ENCODE measurements at places on chromosomes 6 and 20.

GRCh38 chr20:38141204-38141888 is 23.7 kb downstream of the TGM2 start:
- DNase-seq: no peak

GRCh38 chr6:11050731-11051130 is 6.6 kb upstream of the ELOVL2 start:
- DNase-seq: no peak

DNA sequence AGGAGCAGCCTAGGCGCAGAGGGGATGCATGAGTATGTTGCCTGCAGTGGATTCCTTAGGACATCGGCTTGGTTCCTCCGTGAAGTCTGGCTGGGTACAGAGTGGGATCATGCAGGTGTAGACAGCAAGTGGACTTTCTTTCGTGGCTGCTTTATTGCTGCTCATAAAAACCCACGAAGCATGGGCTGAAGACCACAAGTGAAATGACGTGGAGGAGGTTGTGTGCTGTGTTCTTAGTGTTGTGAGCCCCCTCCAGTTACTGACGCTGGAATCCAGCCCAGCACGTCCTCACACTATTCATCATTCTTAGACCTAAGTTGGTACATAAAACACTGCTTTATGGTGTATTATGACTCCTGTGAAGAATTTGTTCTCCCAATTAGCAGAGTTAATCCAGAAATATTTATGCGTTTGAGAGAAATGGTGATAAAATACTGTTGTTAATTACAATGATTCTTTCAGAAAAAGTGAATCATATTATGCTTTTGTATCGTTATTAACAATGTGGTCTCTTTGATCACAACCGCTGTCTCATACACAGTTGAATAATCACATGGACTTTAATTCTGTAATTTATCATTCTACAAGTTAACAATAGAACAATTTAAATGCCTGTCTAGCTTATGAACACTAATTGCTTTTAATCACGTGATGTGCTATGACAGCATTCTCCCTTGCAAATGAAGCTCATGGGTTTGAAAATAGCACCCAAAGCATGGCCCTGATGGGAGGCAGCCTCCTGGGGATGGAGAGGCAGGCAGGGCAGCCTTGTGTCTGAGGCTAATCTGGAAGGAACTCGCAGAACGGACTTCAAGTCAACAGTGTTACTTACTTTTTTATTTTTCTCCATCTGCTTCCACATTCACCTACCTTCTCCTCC is 233.9 kb upstream of the SYNDIG1 start:
- DNase-seq: no peak

DNA sequence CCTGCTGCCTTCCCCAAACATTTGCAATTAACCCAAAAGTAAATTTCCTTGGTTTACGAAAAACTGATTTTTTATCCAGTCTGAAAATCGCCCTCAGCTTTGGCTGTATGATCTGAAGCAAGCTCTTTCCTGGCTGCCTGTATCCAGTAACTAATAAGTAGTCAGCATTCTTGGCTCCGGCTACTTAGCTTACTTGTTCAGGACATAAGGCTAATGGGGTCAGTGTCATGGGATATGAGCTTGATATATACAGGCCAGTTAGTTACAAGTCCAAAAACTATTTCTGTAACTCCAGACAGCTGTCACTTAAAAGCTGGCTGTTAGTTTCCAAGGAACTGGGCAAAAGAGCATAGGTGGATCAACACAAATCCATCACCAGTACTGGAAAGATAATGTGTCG is 56.2 kb downstream of the KHDC1L start:
- no peak for DNase-seq

- DNase-seq: no peak
Observed at GRCh38 chr20:22904386-22904785, 130.7 kb upstream of the SSTR4 start.

- no peak for DNase-seq
Observed at GRCh38 chr6:157614026-157614568, 208.9 kb upstream of the SNX9 start.

- DNase-seq: no peak
Observed at GRCh38 chr20:3716195-3716834, 3.9 kb upstream of the SIGLEC1 start.

- DNase-seq: no peak
Observed at GRCh38 chr20:34964486-34964885, 8.8 kb downstream of the MYH7B start.

DNA sequence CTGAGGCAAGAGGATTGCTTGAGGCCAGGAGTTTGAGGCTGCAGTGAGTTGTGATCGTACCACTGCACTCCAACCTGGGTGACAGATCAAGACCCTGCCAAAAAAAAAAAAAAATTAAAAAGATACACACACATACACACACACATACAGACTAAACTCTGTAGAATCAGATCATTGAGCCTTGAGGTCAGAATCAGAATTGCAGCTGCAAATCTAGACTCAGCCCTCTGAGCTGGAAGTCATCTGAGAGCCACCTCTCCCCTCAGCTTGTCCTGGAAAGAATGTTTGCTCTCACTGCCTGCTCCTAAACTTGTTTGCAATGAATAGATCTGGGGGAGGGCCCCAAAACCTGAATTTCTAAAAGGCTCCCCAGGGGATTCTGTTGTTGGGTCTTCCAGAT is 41.4 kb upstream of the ANGPT4 start:
- no peak for DNase-seq

- no peak for DNase-seq
Observed at GRCh38 chr6:83609248-83609647, 96.9 kb downstream of the PRSS35 start.

DNA sequence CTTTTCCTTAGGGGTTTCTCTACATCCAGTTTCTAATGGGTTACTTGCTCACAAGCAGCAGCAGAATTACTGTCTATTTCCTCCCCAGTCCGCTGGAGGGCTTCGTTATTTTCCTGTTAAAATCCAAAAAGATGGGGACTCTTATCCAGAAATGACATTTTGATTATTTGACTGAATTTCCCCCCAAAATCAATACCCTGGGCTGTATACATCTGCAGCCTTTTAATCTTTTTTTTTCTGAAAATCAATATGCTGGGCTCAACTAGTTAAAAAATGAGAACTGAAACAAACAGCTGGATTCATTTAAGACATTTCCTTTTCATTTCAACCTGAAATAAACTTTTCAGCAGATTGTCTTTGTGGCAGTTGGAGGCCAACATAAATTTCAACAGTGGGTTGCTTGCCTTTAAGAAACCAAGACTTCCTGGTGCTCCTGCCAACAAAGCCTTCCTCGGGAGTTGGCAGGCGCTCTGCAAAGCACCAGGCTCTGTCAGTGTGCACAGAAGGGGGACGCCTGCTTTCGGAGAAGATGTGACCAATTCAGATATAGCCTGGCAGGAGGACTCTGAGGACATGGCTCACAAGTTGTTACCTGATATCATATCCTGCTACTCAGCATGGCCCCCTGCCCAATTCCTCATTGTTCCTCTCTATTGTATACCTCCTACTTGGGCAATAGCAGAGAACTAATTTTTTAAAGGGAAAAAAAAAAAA is 204.7 kb upstream of the ARG1 start:
- no peak for DNase-seq

- DNase-seq: no peak
Observed at GRCh38 chr6:79215213-79215824, 19.2 kb downstream of the HMGN3 start.

- DNase-seq: no peak
Observed at GRCh38 chr6:82511546-82511945, 147.9 kb downstream of the TPBG start.

DNA sequence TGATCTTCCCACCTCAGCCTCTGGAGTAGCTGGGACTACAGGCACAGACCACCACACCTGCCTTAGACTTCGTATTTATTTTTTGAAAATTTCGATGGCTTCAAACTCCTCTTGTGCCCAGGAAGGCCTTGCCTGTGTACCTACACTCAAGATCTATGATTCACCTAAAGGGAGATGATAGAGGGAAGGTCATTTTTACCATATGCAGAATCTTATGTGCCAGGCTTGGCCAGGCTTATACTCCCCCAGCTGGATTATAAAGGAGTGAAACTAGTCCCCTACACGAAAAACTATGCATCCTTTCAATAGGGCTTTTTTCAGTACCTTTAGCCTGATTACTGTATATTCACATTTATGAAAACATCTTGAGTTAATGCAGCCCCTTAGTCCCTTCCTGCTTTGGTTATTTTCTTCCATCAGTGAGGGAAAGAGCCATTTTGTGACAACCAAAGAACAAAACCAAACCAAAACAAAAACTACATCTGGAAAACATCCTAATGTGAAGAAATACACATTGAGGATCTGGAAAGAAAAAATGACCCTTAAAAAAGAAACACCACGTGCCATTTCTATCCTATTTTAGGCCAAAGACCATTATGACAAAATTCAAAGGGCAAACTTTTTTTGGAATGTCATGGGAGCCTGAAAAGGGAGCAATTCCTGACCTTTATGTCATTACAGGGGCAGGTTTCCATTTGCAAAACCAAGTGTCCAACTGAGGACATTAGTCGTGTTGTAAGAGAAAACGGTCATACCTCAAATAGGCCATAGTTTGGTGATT is 34.7 kb downstream of the RIPOR2 start:
- DNase-seq: no peak

DNA sequence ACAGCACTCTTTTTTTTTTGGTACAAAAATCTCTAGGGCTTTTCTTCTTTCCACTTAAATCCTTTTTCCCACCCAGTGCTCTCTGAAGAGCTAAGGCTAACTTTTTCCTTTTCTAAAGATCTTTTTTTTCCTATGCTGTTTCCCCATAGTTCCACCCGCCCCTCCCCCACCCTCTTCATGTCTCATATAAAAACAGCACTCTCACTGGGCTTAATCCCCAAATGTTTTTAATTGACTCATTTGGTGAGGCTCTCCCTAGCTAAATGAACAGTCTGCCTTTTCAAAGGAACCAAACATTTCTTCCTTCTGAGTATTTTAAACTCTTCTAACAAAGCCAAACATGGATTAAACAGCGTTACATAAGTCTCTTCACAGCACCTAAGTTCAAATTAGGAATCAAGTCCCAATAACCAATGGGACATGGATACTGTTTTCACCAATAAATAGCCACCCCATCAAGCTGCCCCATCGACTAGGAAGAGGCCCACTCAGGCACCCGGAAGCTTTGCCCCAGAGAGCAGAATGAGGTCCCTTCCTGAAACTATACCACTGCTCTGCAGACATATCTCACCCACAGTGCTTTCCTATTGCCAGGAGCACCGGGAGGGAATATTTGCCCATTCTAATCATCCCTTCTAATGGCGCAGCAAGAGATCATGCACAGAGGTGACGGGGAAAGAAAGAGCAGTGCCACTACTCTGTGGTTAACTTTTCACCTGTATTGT is 63.7 kb downstream of the ATXN1 start:
- no peak for DNase-seq

- no peak for DNase-seq
Observed at GRCh38 chr6:44470746-44471145, 83.2 kb downstream of the CDC5L start.

GRCh38 chr6:4358414-4359107 is 223.2 kb upstream of the ECI2 start:
- no peak for DNase-seq

GRCh38 chr6:84350397-84350796 is 123.0 kb upstream of the CEP162 start:
- DNase-seq: no peak

GRCh38 chr20:31943052-31943471 is 8.8 kb downstream of the PDRG1 start:
- no peak for DNase-seq

GRCh38 chr20:32559753-32560380 is 25.3 kb downstream of the NOL4L start:
- DNase-seq: no peak

GRCh38 chr6:118198746-118199145 is 291.7 kb downstream of the SLC35F1 start:
- DNase-seq: no peak

DNA sequence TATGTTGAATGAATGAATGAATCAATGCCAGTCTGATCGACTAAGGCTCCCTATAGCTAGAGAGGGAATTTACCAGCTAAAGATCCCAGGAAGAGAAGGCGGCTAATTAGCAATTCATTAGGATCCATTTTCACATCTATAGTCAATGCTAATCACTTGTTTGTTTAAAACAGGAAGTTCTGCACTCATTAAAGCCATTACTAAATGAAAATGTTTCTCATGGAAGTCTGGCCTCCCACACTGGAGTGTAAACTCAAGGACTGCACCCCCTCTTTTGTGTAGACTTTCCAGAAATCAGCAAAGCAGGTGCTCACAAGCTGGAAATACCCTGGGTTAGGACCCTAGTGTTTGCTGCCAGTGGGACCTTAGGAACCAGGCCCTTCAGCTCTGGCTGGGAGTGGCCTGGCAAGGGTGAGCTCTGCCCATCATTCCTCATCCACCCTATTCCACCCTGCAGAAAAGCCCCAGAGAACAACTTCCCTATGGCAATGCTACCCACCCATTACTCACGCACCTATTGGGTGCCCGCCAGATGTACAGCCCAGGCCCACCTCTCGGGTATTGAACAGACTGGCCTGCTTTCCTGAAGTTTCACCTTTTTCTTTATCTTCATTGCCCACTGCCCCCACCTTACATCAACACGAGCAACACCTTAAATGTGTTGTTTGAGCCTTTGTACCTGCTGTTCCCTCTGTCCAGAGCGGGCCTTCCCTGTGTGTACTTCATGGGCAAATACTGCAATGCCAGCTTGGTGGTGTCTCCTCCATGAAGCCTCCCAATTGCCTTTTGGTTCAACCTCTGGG is 60.8 kb downstream of the TTI1 start:
- DNase-seq: no peak

DNA sequence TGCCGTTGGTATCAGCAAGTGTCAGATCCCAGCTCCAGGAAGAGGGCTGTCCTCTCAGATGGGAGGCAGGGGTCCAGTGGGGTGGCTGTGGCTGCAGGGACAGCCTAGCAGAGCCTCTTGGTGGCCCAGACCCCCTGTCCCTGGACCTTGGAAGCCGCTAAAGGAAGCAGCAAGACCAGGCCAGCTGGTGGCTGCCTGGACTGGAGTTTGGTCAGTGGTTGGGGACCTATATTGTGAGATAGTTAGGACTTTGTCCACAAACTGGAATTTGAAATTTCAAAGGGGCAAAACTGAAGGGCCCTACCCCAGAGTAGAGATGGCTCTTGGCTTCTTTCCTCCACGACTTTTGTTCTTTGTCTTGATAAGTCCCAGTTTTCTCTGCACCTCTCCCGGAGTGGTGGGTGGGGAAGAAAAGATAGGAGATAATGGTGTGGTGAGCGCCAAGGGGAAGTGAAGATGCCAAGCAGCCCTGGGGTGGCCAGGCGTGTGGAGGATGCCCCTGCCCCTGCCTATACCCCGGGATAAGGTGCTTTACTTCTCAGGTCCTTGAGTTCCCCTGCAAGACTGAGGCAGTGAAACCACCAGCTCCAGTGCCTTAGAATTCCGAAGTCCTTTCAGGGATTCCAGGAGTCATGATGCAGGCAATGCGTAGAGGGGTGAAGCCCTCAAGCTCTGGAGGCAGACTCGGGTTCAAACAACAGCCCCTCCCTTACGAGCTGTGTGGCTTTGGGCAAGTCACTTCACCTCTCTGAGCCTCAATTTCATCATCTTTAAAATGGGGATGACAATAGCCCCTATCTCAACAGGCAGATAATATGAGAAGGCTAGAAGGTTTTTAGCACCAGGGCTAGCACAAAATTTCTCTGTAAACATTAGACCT is 40.2 kb downstream of the HNF4A start:
- no peak for DNase-seq

GRCh38 chr6:67914419-67914818 is 720.7 kb upstream of the ADGRB3 start:
- no peak for DNase-seq
